Right forelimb (tissue), 1 donor: ENCODE measurements at places on chromosomes 11 and 22.
A peak's percentile ranks its signal among the peaks of the same experiment; 100 is the strongest.

GRCh38 chr11:48017105-48017830 is 36.9 kb downstream of the PTPRJ start:
- DNase-seq, result no peak

DNA sequence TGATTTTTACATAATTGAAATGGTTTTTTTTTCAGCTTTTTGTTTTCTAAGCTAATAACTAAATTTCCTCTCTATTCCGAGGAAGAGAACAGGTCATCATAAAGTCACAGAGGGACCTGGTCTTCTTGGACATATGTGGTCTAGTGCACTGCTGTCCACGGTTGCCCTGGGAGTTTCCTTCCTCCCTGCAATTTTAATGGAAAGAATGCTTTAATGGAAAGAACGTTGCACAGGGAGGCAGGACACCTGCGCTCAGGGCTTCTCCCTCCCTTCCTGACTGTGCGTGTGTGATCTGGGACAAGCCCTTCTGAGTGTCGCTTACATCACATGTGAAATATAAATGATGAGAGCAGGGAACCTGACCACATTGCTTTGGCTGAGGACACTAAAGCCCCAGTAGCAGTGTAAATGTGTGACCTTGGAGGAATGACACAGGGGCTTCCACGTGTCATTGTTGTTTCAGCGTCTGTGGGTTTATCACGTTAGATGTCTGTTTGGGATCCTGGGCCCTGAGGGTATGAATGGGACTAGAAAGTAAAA is 93.2 kb downstream of the AMOTL1 start:
- no peak for DNase-seq

GRCh38 chr11:48124880-48125279 is 91.7 kb upstream of the OR4B1 start:
- no peak for DNase-seq

DNA sequence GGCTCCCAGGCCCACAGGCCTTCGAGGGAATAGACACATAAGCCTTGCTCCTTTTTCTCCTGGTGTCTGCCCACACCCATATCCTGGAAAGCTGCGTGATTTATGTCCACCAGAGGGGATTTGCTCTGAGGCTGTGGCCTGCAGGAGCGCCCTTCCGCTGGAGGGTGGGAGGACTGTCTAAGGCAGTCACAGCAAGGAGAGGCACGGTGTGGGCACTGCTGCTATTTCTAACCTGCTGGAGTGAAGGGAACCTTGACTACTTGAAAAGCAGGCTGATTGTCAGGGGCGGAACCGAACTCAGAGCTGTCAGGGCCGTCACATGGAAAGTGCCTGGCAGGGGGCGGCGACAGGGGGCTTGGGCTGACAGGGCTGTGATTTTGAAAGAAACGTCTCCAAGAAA is 3.7 kb downstream of the UPB1 start:
- DNase-seq, result no peak

DNA sequence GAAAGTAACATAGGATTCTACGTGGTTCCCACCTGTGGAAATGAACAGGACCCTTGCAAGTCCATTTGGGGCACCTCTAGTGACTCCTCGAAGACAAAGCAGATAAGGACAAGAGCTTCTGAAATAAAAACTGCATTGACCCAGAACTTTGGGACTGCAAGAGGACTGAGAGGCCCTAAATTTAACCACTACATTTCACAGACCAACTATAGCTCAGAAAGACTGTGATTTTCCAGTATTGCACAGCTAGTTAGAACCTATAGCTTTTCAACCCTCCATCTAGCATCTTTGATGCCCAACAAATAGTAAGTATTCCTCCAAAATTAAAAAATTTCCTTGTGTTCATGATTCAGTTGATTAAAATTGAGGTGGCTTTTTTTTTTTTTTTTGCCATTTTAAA is 107.6 kb upstream of the CD44 start:
- DNase-seq, result no peak

DNA sequence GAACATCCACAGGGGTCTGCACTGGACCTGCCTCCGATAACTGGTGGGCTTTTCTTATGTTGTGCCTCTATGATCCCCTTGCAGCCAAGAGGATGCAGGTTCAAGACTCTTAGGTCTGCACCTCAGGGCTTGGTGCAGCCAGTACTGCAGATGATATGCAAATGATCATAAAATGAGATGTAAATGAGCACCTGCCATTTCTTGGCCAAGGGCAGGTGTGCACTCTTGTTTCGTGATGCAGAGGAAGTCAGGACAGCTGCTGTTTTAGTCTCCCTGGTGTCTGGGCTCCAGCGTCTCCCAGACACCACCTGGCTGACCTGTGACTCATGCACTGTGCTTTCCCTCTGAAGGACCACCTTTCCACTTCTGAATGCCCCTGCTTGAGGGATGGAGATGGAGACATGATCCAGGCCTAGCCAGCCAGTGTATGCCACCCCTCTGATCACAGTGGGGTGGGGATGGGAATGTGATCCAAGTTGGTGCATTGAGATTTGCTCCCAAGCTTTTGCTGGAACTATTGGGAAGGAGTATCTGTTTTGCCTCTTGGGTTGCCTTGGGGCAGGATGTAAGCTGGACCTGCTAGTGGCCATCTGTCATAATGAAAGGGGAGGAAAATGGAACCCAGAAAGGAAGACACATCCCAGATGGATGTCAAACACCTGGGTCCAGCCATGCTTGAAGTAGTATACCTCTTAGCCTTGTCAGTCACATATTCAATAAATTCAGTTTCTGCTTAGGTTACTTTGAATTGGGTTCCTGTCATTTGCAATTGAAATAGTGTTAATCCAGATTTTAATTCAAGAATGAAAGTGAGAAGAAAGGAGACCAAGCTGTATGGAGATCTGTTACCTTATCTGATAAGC is 3.3 kb upstream of the KCNJ11 start:
- DNase-seq, result no peak

GRCh38 chr11:14275076-14275475 is 83.9 kb downstream of the RRAS2 start:
- DNase-seq, result no peak

GRCh38 chr11:40425168-40425567 is 1034.3 kb downstream of the LRRC4C start:
- no peak for DNase-seq

DNA sequence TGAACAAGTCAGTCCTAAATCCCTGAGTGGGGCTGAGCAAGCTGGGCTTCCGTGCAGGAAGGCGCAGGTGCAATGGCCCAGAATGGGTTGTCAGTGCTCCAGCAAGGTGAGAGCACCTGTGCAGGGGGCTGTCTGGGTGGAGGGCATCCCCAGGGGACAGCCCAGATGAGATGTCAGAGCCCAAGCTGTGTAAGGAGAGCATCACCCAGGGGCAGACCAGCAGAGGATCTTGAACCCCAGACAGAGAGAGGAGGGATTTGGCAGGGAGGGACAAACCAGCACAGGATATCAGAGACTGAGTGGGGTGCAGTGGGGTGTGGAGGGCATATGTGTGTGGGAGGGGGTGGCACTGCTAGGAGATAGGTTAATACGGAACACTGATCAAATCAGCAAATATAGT is 114.9 kb upstream of the TMEM45B start:
- DNase-seq, result no peak

GRCh38 chr11:35144136-35144741 is 5.3 kb downstream of the CD44 start:
- no peak for DNase-seq

GRCh38 chr22:50702261-50702671 is 29.6 kb downstream of the SHANK3 start:
- DNase-seq, result no peak

- peak; percentile 49 for DNase-seq
Observed at GRCh38 chr11:18012122-18012905, 533 bp downstream of the SERGEF start.

- no peak for DNase-seq
Observed at GRCh38 chr11:70482529-70482917, 84.2 kb downstream of the CTTN start.

DNA sequence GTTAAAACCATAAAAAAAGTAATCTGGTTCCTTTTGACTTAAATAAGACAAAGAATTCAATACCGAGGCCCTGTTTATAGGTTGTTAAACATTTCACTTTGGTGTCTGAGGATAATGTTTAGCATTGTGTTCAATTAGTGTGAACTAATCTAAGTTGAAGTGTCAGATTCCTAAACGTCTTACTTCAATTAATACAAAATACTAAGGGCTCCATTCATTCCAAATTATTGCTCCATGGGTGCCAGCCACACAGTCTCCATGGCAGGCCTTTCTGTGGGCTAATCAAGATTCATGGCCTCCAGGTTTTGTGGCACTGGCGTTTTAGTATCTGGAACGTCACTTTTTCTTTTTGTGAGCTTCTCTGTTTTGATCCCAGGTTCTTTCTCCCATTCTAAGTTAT is 89.4 kb downstream of the TMEM135 start:
- DNase-seq, result no peak

DNA sequence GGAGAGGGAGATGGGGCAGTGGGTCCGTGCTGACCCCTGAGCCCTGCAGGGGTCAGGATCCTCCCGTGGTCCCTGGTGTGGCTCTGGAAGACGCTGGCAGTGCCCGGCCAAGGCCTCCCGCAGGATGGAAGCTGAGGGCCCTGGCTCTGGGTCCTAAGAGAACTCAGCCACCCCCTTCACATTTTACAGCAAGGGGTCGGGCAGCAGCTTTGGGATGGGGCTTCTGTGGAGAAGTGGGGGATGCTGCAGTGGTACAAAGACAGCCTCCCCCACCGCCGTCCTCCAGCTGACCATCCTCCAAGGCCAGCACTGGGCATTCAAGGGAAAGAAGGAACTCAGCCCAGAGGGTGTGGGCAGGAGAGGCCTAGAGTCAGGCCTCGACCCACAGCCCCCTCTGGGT is 21.8 kb upstream of the CRYBB3 start:
- no peak for DNase-seq

- DNase-seq, result no peak
Observed at GRCh38 chr11:115629456-115630015, 125.3 kb upstream of the CADM1 start.

GRCh38 chr11:63870351-63871140 is 31.6 kb downstream of the MARK2 start:
- DNase-seq, result peak; percentile 37

GRCh38 chr11:130068546-130068985 is 1.1 kb upstream of the APLP2 start:
- no peak for DNase-seq

GRCh38 chr11:66073669-66074068 is 3.6 kb downstream of the PACS1 start:
- no peak for DNase-seq

GRCh38 chr11:130223291-130223971 is 63.8 kb downstream of the ST14 start:
- peak; percentile 24 for DNase-seq

- no peak for DNase-seq
Observed at GRCh38 chr22:22098457-22099193, 116.0 kb upstream of the TOP3B start.

DNA sequence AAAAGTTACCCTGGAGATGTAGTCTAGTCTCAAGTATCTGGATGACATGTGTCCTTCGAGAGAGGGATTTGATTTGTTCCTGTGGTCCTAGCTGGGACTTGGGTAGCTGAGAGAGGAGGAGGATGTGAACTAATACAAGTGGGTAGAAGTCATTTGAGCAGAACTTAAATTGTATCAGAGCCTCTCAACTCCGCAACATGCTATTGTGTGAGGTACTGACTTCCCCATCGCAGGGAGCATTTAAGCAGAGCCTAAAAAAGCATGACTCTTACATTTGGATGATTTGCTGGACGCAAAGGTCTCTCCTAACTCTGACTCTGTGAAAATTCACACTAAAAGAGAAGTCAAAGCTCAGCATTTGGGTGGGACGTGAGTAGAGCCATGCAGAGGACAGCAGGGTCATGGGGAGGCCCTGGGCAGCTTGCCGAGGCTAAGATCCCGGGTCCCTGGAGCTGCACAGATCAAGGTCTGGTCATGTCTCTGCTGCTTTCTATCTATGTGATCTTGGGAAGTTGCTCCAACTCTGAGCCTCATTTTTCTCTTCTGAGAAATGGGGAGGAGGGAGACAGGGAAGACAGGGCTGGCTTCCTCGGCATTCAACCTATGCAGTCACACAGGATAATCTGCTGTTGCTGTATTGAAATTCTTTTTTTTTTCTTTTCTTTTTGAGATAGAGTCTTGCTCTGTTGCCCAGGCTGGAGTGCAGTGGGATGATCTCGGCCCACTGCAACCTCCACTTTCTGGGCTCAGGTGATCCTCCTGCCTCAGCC is 44.9 kb downstream of the CD82 start:
- DNase-seq, result no peak

GRCh38 chr11:78234006-78234405 is 45.3 kb downstream of the USP35 start:
- DNase-seq, result no peak

DNA sequence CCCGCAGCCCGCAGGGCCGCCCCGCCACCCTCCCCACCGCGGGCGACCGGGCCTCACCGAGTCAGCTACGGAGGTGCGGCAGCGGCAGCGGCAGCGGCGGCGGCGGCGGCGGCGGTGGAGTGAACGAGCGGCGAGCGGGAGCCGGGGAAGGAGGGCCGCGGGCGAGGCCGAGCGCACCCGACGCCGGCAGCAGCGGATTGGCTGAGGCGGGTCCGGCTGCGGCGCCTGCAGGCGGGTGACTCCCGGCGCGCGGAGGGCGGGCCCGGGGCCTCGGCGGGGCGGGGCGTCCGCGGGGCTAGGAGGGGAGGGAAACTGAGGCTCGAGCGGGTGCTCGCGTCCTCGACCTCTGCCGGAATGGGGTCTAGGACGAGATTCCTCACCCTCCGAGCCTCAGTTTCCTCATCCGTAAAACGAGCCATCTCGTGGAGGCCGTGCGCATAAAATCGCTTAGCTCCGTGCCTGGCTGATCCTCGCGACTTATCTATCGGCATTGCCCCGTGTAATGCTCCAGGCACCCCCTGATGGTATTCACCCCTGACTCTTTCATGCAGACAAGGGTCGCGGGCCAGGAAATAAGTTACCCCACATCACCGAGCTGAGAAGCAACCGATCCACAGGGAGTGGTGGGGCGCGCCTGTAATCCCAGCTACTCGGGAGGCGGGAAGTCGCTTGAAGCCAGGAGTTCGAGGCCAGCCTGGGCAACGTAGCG is at the start of gene CPT1A:
CPT1A (minus strand) TSS at position 199 of the 709 bp plus-strand sequence. CDS start 26,442 bp downstream, outside the sequence.
- DNase-seq, result peak; percentile 78

DNA sequence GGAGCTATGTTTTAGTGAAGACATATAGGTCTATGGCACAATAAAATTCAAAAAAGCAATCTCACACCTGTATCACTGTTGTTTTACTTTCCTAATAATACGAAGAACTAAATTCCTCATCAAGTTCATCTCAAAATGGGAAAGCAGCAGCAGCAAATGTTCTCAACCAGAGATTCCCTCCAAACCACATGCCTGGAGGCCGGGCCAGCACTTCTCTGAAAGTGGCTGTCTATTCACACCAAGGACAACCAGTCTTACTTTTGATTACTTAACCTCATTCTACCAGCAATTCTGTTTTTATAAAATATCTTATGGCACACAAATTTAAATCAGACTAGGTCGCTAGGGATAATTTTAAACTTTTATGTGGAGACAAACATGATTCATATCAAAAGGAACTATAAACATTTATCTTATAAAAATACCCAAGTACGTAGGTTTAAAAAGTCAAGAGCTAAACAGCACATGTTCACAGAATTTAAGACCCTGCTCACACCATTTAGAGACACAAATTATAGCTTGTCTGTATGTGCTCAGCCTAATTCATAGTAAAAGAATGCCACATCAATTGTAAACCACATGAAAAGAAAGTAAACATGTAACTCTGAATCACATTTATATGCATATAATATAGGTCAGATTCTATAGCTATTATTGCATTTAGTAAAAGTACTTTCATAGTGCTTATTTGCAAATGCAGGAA is 46.1 kb downstream of the RRAS2 start:
- DNase-seq, result no peak
